ENCODE measurements at places on chromosomes 3 and 15. TPM values are rescaled to one million over a fixed set of nuclear protein-coding genes. Genes with fewer than 3 reads are reported as not detected.

MYRIP gene
- not detected for total RNA-seq

SPSB4 gene
- total RNA-seq: not detected

RBP2 gene
- not detected for total RNA-seq

PYGO1 gene
- 10.4 TPM for total RNA-seq

TF gene
- under 0.01 TPM for total RNA-seq

ATP13A5 gene
- not detected for total RNA-seq

PRR23B gene
- total RNA-seq: not detected

CCNB2 gene
- 18.1 TPM for total RNA-seq

SMCO1 gene
- not detected for total RNA-seq

TAGLN3 gene
- total RNA-seq: 1.8 TPM

KNG1 gene
- not detected for total RNA-seq

ZNF774 gene
- 2.1 TPM for total RNA-seq

IMPG2 gene
- 0.59 TPM for total RNA-seq
